ENCODE measurements at places on chromosomes 7 and 10.
A peak's percentile ranks its signal among the peaks of the same experiment; 100 is the strongest.

GRCh38 chr10:35690534-35690933, 48.4 kb upstream of the FZD8 start:
- no peak for DNase-seq

- DNase-seq: peak; percentile 32
These were observed 27.0 kb upstream of the ZPBP start for GRCh38 chr7:50119815-50120637.

GRCh38 chr7:27560706-27561235, 101.9 kb downstream of the HIBADH start:
- no peak for DNase-seq

GRCh38 chr10:95561864-95562177, 650 bp upstream of the SORBS1 start:
- DNase-seq: no peak

DNA sequence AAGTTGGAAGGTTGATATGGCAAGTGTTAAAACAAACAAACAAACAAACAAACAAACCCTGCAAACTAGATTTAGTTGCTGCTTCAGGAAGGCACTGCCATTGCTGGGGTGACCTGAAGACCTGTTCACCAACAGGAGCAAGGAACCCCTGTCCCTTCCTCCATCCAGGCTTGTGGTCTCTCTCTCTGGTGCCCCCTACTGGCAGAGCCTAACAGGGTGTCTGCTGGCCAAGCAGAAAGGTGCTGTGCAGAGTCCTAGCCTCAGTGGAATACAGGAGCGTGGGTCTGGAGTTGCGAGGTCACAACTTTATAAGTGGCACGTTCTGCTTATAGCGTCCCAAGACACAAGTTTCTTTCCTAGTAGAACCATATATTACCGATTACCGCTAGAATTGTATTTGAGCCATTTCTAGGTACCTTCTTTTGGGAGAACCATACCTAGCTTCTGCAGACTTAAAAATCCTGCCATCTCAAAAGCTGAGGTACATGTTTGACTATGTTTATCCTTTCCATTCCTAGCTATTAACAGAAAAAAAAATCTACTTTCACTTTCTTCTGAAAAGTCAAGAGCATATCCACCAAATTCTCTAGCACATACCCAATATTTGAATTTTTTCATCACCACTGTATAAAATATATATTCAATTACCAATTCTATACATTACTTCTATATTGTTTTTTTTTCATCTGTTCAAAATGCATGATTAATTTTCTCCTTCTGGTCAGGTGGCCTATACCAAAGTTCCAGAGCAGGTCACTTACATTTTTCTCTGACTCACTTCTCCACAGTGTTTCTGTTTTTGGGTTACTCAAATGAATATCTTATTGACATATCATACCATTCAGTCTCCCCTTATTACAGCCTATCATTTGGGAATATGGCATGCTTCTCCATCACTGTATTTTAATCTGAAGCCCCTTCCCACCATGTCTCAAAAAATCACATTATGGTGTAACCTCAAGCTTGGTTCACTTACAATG, 29.1 kb upstream of the CALD1 start:
- peak; percentile 70 for DNase-seq

- DNase-seq: no peak
These were observed 8.0 kb upstream of the TAS2R60 start for GRCh38 chr7:143435266-143435665.
